T-helper 2 cell treated with Interferon-gamma antibody and Interleukin-4, amounts not matched to agents 5 μg/mL and 100 μg/mL, for 36 hours (primary cell): ENCODE measurements at places on chromosomes 6 and 20.

DNA sequence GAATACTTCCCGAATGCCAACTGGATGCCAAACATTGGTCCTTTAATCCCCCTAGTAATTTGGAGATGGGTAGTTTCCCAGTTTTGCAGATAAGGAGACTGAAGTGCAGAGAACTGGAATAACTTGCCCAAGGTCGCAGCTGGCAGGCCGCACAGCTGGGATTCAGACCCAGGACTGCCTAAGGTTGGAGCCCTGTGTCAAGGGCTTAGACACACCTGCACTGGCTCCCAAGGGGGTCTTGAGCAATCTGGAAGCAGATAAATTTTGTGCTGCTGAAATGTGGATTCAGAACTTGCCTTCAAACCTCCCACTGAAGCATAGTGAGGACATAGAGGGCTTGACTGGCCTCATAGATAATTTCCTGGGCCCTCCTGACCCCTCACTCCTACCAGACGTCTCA is 30.5 kb downstream of the FOXP4 start:
- DNase-seq: no peak

DNA sequence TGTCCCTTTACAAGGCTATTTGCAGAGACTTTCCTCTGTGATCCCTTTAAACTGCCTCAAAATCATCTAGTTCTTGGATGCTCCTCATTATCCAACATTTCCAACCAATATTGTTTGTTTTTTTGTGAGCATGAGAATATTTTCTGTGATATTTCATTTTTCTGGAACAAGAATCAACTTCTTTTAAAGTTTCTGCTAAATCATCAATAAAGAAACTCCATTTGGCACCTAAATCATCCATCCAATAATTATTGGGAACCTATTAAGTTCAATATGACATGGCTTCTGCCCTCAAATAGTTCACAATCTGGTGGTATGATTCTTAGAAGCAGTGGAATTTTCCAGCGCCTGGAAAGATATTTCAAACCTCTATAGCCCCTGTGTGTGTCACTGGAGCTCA is 207.6 kb downstream of the ISM1 start:
- DNase-seq: no peak

GRCh38 chr20:17530153-17530552 is 1.0 kb downstream of the BFSP1 start:
- no peak for DNase-seq

GRCh38 chr6:16697437-16698161 is 63.7 kb downstream of the ATXN1 start:
- no peak for DNase-seq

DNA sequence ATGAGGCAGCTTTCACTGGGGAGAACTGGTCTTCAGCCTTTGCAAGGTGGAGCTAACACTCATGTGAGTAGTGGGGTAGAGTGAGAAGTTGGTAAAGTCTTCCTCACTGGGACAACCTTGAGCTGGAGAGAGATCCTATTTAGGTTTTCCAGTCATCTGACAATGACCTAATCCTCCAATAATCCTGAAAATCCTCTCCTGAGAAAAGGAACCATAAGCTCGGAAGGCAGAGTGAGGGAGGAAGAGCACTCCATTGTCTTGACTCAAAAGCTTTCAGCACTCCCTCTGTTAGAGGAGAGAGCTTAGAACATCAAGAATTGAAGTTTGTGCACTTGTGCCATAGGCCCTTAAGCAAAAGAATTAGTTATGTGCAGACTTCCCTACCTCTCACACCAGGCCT is 77.8 kb downstream of the TRAM2 start:
- DNase-seq: no peak

- no peak for DNase-seq
These were observed 121.5 kb downstream of the IRF4 start for GRCh38 chr6:513058-513457.

DNA sequence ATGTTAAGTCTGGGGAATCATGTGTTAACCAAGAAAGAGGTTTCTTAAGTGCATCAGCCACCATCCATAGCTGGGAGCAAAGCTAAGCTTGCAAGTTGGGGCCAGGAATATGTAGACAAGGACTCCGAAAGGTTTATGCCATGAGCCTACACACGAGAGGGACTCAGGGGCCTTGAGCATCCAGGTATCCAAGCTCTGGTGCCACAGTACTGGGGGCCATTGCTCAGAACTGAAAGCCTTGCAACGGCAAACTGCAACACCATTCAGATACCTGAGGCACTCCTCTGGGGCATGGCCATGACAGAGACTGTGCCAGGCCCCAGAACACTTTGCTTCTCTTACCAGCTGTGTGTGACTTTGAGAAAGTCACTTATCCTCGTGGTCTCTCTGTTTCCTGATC is 27.6 kb downstream of the PRND start:
- no peak for DNase-seq

GRCh38 chr6:23412770-23413169 is 713.2 kb upstream of the NRSN1 start:
- no peak for DNase-seq

DNA sequence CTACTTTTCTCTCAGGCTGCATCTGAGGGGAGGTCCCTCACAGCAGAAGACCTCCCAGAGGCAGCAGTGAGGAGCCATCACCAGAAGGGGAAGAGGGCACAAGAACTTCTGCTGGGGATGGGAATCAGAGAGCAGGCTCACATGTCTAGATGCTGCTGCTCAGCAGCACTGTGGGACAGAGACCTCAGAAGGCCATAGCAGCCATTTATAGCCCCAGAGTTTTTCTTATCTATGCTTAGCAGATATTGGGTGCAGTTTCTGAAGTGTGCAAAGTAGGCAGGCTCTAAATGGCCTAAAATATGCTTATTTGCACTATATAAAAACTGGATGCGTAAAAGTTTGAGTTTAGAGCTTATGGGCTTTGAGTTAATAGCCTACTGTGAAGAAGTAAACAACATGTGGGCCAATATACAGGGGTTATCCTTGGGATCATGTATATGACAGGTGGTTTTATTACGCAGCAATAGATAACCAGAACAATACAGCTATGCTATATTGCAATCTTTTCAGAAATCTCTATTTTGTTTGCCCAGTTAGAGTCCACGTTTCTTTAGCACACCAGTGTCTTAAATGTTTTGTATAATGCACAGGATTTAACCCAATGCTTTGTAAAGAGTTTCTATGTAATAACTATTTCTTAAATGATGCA is 60.2 kb upstream of the TMEM244 start:
- DNase-seq: no peak

DNA sequence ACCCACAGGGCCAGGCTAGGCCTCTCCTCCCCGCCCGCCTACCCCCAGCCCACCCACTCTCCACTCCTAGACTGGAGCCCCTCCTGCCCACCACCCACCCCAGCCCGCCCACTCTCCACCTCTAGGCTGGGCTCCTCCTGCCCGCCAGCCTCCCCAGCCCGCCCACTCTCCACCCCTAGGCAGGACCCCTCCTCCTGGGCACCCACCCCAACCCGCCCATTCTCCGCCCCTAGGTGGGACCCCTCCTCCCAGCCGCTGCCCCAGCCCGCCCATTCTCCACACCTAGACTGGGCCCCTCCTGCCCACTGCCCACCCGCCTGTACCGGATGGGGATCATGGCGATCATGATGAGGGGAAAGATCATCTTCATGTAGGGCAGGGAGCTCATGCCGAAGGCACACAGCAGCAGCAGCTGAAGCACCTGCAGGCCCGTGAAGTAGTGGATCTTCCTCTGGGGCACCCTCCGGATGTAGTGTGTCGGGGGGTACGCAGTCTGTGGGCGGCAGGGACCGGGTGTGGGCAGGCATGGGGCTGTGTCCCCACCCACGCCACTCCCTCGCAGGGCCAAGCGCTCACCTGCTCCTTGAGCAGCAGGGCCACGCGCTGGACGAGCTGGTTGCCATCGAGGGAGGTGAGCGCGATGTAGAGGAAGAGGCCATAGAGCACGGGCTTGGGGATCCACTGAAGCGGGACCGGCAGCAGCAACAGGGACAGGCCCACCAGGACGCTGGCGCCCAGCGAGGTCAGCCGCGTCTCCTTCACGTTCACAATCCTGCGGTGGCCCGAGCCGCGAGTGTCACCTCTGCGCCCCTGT is 10.8 kb downstream of the SLC4A11 start:
- no peak for DNase-seq

DNA sequence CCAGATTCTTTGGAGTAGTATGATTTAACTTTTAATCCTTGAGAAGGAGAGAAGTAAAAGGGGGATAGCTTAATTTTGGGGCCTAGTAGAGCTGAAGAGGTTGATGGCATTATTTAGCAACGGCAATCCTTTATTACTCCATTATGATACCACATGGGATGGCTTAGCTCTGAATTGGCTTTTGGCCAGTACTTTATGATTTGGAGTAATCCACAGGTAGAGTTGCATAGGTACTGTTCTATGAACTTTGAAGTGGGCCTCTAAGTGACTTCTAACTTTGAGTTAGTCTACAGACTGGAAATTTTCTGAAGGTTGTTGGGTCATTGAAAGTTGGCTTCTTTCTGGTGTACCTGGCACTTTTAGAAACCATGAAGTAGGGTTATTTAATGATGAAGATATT is 11.6 kb downstream of the YWHAB start:
- no peak for DNase-seq

DNA sequence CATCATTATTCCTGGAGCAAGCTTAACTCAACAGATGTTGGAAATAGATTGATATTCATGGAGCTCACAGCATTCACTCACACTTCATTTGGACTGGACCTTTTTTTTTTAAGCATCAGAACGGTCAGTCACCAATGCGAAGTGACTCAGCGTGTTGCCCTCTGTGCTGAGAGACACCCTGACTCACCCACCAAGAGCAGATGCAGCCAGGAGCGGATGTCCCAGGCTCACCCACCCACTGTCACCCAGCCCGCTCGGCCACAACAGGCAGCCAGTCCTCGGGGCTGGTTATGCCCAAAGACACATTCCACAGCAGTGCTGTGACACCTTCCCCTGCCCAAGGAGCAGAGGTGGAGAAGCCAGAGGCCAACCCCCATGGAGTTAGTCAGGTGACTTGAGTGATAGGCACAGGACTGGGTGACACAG is 15.7 kb downstream of the RNASET2 start:
- no peak for DNase-seq

- no peak for DNase-seq
These were observed 41.1 kb downstream of the TFAP2A start for GRCh38 chr6:10373642-10374359.

DNA sequence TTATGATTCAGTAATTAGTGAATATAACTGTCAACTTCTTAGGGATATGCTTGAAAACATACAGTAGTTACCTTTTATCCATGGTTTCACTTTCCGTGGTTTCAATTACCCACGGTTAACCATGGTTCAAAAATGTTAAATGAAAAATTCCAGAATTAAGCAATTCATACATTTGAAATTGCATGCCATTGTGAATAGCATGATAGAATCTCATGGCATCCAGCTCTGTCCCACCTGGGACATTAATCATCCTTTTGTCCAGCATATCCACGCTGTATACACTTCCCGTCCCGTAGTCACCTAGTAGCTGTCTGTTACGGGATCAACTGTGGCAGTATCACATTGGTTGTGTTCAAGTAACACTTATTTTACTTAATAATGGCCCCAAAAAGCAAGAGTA is 781.7 kb upstream of the CITED2 start:
- no peak for DNase-seq

- DNase-seq: no peak
These were observed 178.2 kb upstream of the CST7 start for GRCh38 chr20:24770628-24771541.

DNA sequence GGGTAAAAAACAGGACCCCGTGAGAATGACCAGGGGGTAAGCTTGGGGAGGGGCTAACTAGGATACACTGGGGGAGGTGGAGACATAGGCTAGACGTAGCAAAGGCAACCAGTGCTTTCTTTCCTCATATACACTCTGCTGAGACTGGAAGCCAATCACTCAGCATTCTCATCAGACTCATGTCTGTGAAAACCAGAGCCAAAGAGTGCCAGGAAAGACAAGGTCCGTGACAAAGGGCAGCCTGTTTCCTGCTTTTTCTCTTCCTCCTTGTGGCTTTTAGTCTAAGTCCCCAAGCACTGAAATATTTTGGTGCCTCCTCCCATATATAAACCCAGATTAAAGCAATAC is 97.9 kb upstream of the NEDD9 start:
- DNase-seq: no peak

GRCh38 chr6:167565884-167566599 is 241.2 kb downstream of the TTLL2 start:
- no peak for DNase-seq

- no peak for DNase-seq
These were observed 77.2 kb downstream of the CD164 start for GRCh38 chr6:109305028-109305427.

DNA sequence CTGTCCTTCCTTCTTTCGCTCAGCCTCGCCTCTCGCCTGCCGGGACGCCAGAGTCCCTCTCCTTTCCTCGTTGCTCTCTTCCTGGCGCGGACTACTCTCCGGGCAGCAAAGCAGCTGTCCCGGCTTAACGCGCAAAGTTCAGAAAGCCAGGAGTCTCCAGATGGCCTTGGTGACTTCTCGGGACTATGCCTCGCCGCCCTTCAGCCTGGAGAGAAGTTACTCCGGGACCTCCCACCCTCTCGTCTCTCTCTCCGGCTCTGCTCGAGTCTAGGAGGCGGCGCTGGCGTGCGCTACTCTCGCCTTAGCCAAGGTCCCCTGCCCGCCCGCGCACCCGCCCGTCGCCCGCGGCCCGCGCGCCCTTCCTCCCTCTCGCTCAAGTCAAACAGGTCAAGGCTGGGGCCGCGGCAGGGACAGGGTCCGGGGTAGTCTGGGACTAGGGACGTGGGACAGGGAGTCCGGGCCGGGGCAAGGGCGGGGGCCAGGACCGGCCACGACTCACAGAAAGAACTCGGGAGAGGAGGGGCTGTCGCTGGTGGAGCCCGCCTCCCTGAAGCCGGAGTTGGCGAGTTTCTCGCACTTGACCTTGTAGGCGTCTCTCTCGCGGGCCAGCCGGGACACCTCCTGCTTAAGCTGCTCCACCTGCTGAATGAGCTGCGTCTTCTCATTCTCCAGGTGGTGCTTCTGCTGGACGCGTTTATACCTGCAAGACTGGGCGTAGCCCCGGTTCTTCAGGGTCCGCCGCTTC is 1.5 kb downstream of the MAFB start:
- no peak for DNase-seq

DNA sequence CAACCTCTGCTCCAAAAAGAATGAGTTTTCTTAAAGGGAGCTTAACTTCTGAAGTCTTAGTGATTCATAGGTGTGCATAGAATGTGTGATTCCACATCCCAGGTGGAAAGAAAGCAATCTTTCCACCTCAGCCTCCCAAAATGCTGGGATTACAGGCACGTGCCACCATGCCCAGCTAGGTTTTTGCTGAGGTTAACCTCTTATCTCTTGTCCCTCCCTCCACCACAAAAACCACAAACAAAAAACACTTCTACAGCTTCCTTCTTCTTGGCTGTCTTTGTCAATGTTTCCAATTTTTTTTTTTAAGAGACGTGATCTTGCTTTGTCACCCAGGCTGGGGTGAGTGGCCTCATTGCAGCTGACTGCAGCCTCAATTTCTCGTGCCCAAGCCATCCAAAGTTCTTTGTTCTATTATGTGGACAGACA is 8.1 kb upstream of the CSE1L start:
- peak; percentile 30 for DNase-seq

- no peak for DNase-seq
These were observed 283.9 kb upstream of the RNF24 start for GRCh38 chr20:4299216-4299615.

GRCh38 chr6:55474382-55474781 is 104.6 kb downstream of the HMGCLL1 start:
- DNase-seq: no peak
